ENCODE measurements at places on chromosomes 4 and X.

GRCh38 chrX:109830157-109830703 is 97.2 kb upstream of the ACSL4 start:
- DNase-seq: no peak

DNA sequence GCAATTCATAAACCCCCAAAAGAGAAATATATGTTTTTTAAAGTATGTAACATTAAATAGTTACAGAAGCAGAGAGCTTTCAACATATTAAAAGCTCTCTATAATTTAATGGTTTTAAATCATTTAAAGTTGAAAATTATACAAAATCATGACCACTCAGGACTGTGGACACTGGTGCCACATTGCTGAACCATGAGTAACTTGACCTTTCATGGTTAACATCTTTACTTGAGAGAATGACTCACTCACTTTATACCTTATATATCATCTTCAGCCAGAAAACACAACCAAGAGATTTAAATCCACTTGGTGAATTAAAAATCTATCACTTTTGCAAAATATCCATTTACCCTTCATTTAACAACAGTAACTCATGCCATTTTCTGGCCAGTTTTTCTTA is 584.3 kb upstream of the SMIM31 start:
- DNase-seq: no peak

DNA sequence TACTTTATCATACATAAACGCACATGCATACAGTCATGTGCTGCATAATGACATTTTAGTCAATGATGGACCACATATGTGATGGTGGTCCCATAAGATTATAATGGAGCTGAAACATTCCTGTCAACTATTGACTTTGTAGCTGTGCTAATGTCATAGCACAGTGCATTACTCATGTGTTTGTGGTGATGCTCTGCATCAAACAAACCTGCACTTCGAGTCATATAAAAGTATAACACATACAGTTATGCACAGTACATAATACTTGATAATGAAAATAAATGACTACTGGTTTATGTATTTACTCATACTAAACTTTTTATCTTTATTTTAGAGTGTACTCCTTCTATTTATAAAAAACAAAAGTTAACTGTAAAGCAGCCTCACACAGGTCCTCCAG is 60.5 kb upstream of the MCUB start:
- no peak for DNase-seq

- DNase-seq: no peak
Measured at GRCh38 chr4:171924746-171925376, 111.7 kb downstream of the GALNTL6 start.

GRCh38 chrX:29044423-29045184 is 457.4 kb downstream of the IL1RAPL1 start:
- no peak for DNase-seq

- DNase-seq: no peak
Measured at GRCh38 chr4:124703154-124703553, 9.4 kb downstream of the ANKRD50 start.

- no peak for DNase-seq
Measured at GRCh38 chr4:74132944-74133343, 25.0 kb upstream of the MTHFD2L start.

DNA sequence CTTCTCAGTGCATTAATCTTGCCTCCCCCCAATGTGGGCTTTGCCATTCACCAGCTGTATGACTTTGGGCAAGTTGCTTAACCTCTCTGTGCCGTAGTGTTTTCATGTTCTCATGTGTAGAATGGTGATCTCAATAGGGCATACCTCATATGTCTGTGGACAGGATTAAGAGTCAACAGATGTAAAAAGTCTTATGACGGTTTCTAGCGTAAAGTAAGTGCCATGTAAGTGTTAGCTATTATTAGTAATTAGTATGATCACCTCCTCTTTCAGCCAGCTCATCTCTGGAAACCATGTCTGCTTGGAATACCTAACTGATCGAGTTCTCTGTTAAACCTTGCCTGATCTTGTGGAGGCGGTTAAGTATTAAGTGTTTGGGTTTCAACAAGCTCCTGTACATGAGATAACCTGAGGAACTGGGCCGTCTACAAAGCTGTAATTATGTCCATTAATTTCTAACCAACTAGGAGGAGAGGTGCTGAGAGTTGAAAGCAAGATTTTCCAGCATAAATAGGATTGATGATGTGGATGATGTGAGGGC is 66.3 kb downstream of the TSC22D3 start:
- DNase-seq: no peak

DNA sequence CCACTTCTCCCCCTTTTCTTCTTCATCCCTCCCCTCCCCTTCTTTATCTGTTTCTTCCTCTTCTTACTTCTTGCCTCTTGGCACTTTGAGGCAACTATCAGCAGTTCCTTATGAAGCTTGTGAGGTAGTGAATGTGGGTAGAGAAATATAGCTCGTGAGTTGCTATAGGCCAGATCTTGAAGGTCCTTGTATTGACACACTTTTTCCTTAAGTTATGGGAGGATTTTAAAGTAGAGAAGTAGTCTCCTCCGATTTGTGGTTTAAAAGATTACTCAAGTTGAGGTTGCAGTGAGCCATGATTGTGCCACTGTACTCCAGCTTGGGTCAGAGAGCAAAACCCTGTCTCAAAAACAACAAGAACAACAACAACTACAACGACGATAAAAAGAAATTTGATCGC is 3.4 kb upstream of the RRAGB start:
- DNase-seq: no peak

DNA sequence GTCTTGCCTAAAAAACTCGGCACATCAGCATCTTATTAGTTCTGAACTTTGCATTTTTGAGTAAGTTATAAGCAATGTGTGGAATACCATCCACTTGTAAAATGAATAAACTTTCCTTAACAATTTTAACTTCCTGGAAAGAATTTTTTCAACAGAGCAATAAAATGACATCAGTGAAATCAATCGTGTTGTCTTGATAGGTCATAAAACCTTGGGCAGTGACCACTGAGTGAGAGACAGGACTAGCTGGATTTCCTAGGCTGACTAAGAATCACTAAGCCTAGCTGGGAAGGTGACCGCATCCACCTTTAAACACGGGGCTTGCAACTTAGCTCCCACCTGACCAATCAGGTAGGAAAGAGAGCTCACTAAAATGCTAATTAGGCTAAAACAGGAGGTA is 403.0 kb upstream of the CNKSR2 start:
- DNase-seq: no peak

DNA sequence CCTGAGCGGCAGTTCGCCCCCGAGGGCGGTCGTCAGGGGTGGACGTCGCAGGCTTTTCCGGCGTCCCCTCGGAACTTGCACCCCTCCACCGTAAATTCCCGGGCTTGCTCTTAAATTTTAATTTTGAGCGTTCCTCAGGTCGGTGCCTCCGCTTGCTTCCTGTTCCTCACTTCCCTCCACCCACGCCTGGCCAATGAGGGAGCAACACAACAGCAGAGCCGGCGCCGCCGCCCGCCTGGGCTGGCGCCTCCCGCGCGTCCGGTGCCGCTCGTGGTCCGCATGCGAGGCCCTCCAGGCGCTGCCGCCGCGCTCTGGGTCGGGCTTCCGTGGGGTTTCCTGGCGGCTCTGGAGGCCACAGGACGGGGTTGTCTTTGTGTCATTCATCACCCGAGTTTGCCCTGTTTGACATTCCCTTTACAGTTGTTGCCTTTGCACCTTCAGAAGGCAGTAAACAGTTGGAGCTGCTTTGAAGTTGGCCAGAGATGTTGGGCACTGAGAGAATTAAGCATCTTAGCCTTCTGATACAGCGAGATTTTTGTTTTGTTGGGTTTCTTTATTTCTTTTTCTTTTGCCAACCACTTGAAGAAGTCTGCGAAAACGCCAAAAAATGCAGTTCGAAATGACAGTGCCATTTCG is 692 bp downstream of the SPCS3 start:
- DNase-seq: peak; percentile 77

DNA sequence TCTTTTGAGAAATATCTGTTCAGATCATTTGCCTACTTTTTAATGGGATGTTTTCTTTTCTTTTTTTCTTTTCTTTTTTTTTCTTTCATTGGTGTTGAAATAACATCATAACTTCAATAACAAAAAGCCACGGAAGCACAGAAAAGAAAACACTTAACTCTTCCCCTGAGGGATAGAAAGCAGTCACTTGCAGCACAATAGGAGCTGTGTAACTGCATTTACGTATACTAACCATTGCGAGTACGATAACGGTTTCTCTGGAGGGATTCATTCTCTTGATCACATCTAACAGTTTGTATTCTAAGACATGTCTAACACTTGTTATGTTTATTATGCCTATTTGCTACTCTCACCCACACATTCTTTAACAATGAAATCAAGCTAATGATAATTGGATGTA is 27.3 kb downstream of the C4orf46 start:
- no peak for DNase-seq

- no peak for DNase-seq
Measured at GRCh38 chr4:3634894-3635820, 102.9 kb upstream of the LRPAP1 start.

DNA sequence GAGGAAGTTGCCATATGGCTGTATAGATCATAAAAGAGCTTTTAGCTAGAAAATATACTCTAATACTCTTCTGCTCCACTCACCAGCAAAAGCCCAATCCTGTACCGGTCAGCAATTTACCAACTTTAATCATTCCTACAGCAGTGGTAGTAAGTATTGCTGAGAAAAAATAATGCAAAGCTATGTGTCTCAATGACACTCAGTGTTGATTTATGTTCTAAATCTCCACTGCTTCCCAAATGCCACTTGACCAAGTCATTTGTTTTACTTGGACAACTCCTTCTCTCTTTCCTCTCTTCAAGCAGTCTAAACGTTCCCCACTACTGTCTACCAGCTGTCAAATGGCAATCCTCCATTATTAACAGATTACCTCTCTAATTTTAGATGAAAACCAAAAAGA is 201.8 kb upstream of the GK2 start:
- DNase-seq: no peak

- no peak for DNase-seq
Measured at GRCh38 chr4:57199267-57199666, 89.1 kb upstream of the IGFBP7 start.

- DNase-seq: no peak
Measured at GRCh38 chr4:189497516-189497915, 443.2 kb upstream of the FRG1 start.

All from esophagus squamous epithelium (tissue), 5 donors.